ENCODE measurements at places on chromosomes 7 and 10.

GRCh38 chr10:110052916-110053315 lies 45.1 kb downstream of the ADD3 start:
- DNase-seq = no peak
- H3K36me3 ChIP-seq = peaks cover 5% of the 10 kb centered on the region
- no peaks in the 10 kb centered on the region for H3K27me3 ChIP-seq

- H3K36me3 ChIP-seq = no peaks in the 10 kb centered on the region
- DNase-seq = peak; percentile 31
- no peaks in the 10 kb centered on the region for H3K27me3 ChIP-seq
- H3K4me3 ChIP-seq = no peak overlapping the region
- no peak overlapping the region for H3K27ac ChIP-seq
Measured at GRCh38 chr7:67484244-67484751, 487.7 kb downstream of the TYW1 start.

DNA sequence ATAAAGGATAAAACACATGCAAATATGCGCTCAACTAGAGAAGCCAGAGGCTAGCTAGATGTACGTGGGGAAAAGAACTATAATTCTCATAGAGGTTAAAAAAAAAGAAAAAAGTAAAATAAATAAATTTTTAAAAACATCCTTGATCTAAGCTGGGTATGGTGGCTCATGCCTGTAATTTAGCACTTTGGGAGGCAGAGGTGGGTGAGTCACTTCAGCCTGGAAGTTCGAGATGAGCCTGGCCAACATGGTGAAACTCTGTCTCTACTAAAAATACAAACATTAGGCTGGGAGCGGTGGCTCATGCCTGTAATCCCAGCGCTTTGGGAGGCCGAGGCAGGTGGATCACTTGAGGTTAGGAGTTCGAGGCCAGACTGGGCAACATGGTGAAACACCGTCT lies 18.6 kb upstream of the HSPA12A start:
- H3K27me3 ChIP-seq = peaks cover 20% of the 10 kb centered on the region
- no peak overlapping the region for H3K4me3 ChIP-seq
- H3K36me3 ChIP-seq = no peaks in the 10 kb centered on the region
- DNase-seq = no peak

- H3K27ac ChIP-seq = no peak overlapping the region
- no peak for DNase-seq
- no peak overlapping the region for H3K4me3 ChIP-seq
- no peaks in the 10 kb centered on the region for H3K4me1 ChIP-seq
- H3K36me3 ChIP-seq = no peaks in the 10 kb centered on the region
- no peaks in the 10 kb centered on the region for H3K27me3 ChIP-seq
Measured at GRCh38 chr10:75870039-75870645, 438.7 kb downstream of the LRMDA start.

GRCh38 chr10:78412605-78413004 lies 378.9 kb downstream of the RPS24 start:
- H3K36me3 ChIP-seq = no peaks in the 10 kb centered on the region
- no peaks in the 10 kb centered on the region for H3K4me1 ChIP-seq

GRCh38 chr7:47170516-47170915 lies 411.4 kb downstream of the TNS3 start:
- no peak overlapping the region for H3K27ac ChIP-seq
- H3K36me3 ChIP-seq = no peaks in the 10 kb centered on the region
- no peaks in the 10 kb centered on the region for H3K4me1 ChIP-seq
- no peak overlapping the region for H3K4me3 ChIP-seq
- DNase-seq = no peak
- H3K27me3 ChIP-seq = no peaks in the 10 kb centered on the region

DNA sequence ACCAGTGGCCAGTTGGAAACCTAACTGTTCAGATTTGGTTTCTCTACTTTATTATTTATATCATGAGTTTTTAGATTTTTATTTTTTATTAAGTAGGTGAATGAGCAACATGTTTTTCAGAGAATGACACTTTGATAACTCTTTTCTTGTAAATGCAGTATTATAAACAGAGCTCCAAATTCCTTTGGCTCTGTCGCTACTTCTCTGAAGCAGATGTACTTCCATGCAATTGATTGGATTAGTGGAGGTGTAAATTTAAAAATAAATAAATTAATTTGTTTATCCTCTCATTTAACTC lies 34.3 kb upstream of the ICA1 start:
- no peaks in the 10 kb centered on the region for H3K4me1 ChIP-seq
- peaks cover 7% of the 10 kb centered on the region for H3K27me3 ChIP-seq
- no peaks in the 10 kb centered on the region for H3K36me3 ChIP-seq
- H3K27ac ChIP-seq = no peak overlapping the region
- no peak for DNase-seq

DNA sequence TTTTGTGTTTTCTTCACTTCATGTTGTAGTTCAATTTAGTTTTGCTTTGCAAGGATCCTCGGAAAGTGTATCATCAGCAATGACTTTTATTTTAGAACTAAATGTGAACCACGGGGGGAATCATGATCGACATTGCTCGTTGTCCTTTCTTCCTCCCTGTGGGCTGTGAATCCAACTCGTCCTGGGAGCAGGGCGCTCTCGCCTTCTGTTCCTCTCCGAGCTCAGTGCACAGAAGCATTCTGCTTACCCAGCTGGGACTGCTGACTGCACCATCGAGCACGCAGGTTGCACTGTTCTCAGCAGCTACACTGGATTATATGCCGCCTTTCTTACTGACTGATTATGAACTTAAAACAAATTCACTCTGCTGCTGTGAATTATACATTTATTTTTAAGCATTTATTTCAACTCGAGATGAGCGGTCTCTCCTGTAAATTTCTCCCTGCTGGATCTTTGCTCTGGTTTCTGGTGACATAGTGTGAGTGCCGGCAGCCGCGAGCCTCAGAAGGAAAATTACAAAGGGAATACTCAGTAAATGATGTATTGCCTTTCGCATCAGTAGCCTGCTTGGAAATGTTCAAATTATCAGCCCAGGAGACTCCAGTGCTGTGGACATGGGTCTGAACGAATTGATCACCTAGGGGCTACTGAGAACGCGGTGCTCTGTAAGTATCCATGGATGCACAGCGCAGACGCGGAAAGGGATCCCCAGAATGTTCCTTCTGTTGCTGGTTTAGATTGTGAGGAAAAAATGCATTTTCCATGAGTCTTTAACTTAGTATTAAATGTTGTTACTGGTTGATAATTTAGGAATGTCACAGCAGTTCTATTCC lies 92.6 kb downstream of the PTPRE start:
- no peaks in the 10 kb centered on the region for H3K36me3 ChIP-seq
- H3K4me3 ChIP-seq = no peak overlapping the region
- no peak for DNase-seq
- no peaks in the 10 kb centered on the region for H3K4me1 ChIP-seq
- H3K27ac ChIP-seq = no peak overlapping the region

GRCh38 chr7:27121684-27122076 lies 8.9 kb downstream of the HOXA4 start:
- DNase-seq = no peak
- H3K27me3 ChIP-seq = peaks cover 5% of the 10 kb centered on the region
- no peak overlapping the region for H3K27ac ChIP-seq
- H3K4me3 ChIP-seq = no peak overlapping the region

DNA sequence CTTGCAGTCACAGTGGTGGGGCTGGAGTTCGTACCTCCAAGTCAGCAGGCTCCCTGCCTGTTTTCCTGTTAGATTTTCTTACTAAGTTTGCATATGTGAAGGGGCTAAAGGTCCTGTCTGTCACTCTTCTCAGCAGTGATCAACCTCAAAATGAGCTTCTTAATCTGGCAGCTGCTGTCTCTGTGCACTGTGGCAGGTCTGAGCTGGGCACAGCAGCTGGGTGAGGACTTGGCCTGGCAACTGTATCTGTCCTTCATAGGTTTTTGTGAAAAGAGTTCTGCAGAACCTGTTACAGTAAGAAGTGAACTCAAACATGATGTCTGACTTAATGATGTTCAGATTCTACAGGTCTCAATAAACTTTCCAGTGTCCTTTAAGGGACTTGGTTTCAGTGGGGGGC lies 31.3 kb upstream of the GJD4 start:
- no peak overlapping the region for H3K4me3 ChIP-seq
- no peaks in the 10 kb centered on the region for H3K27me3 ChIP-seq
- H3K27ac ChIP-seq = no peak overlapping the region
- no peaks in the 10 kb centered on the region for H3K4me1 ChIP-seq
- no peak for DNase-seq

- H3K4me1 ChIP-seq = no peaks in the 10 kb centered on the region
- no peaks in the 10 kb centered on the region for H3K27me3 ChIP-seq
- DNase-seq = no peak
- H3K27ac ChIP-seq = no peak overlapping the region
Measured at GRCh38 chr10:45198486-45199204, 116.8 kb downstream of the OR13A1 start.

- H3K27ac ChIP-seq = no peak overlapping the region
- H3K27me3 ChIP-seq = peaks cover 2% of the 10 kb centered on the region
Measured at GRCh38 chr10:20673175-20673574, 223.9 kb downstream of the NEBL start.
